ENCODE measurements at places on chromosomes 4 and X. TPM values are rescaled to one million over a fixed set of nuclear protein-coding genes. Genes with fewer than 3 reads are reported as not detected.
A peak's percentile ranks its signal among the peaks of the same experiment; 100 is the strongest.

DNA sequence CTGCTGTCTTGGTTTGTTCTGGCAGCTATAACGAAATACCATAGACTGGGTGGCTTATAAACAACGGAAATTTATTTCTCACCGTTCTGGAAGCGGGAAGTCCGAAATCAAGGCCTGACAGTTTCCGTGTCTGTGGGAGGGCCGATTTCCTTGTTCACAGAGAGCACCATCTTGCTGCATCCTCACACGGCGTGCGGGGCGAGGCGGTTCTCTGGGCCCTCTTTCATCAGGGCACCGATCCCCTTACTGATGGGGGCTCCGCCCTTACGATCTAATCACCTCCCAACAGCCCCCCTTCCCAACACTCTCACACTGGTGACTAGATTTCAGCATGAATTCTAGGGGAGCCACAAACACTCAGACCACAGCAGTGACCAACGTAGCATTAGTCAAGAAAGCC, 578.3 kb upstream of the FAT1 start:
- DNase-seq = no peak

DNA sequence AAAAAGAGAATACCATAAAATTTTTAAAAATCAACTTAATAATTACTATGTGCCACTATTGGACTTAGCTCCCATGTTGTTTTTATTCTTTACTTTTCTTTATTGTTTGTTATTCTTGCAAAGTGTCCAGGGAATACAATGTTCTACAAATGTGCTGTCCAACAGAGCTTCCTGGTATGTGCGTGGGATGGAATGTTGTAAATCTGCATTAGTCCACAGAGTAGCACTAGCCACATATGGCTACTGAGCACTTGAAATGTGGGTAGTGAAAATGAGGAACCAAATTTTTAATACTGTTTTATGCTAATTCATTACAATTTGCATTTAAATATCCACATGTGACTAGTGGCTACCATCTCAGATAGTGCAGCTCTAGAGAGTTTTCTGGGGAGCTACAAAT, 14.3 kb upstream of the CORIN start:
- DNase-seq = peak; percentile 58

DNA sequence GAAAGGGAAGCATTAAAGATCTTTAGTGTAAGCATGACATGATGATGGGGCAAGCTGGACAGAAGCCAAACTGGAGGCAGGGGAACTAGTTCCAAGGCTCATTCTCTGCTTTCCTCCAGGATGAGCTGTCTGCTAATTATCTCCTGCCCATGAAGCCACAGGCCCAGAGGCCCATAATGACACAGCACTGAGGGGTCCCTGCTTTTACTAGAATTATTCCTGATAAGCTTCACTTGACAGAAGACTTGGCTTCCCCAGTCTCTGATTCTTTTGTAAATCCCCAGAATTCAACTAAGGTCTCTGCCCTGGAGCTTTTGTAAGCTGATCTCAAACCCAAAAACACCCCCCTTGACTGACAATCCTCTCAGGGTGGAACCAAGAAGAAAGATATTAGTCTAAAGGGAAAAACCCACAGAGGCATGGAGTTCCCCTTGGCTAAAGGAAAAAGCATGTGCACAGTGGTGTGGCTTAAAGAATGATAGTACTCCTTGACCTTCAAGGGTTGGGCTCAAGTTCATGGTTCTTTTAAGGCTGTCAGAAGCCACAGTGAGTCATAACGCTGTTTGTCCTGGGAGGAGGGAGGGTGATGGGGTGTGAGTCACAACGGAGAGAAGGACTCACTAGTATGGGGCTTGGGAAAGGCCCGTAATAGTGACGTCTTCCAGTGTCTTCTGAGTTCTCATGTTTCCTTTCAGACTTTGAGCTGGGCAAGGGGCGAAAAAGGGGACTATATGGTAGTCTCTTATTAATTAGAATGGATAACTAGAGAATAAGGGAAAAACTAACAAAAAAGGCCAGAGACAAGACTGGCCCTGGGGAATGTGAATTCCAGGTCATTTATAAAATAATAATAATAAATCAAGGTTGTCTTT, 146.0 kb upstream of the CPEB2 start:
- DNase-seq = peak; percentile 92

DNA sequence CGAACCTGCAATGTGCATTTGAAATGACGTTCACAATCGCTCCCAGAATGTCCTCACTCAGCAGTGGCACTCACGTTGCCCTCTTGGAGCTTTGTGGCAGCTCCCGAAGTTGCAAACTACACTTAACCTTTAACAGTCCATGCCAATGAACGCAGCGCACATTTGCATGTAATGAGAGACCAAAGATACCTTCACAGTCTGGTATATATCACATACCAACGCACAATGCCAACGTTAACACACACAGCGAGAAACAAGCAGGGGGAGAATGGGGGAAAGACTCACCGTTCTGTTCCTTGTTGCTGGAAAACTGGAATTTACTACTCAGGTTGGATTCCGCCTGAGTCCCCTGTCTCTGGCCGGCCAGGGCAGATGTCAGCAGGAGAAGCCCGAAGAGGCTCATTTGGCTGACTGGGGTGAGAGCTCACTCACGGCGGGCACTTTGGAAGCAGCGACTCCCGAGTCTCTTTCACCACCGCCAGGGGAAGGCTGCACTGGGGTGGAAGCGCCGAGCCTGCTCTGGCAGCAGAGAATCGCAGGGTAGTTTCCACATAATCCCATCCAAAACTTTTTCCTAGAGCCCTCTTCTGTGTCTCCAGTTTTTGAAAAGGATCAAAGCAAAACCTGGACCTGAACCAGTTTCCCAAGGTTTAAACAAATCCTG, 966 bp downstream of the PDGFC start:
- DNase-seq = peak; percentile 54

GRCh38 chr4:18025288-18025687, 3.7 kb upstream of the LCORL start:
- DNase-seq = no peak

DNA sequence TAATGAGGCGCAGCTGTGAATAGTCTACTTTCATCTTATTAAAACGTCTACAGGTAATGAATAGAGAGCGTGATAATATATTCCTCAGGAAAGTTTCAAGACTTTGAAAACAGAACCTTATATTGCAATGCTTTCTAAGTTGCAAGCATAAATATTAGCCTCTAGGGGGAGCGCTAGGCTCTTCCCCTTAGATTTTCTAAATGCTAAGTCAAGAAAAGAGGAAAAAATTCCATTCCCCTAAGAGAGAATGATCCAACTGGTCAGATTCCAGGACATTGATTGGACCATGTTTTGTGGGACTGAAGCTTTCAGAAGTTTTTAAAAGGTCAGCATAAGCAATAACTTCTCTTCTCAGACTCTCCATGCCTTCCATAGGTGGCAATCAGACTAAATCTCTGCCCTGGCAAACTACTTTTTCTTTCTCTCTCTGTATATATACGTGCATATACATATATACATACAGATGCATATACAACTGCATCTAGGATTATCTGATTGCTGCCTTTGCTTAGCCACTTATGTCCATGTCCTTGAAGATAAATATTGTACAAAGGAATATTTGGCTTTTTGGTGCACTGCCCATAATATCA, 492.9 kb downstream of the INPP4B start:
- peak; percentile 75 for DNase-seq

- no peak for DNase-seq
These were observed 71.0 kb downstream of the SLC10A6 start for GRCh38 chr4:86778175-86778574.

DNA sequence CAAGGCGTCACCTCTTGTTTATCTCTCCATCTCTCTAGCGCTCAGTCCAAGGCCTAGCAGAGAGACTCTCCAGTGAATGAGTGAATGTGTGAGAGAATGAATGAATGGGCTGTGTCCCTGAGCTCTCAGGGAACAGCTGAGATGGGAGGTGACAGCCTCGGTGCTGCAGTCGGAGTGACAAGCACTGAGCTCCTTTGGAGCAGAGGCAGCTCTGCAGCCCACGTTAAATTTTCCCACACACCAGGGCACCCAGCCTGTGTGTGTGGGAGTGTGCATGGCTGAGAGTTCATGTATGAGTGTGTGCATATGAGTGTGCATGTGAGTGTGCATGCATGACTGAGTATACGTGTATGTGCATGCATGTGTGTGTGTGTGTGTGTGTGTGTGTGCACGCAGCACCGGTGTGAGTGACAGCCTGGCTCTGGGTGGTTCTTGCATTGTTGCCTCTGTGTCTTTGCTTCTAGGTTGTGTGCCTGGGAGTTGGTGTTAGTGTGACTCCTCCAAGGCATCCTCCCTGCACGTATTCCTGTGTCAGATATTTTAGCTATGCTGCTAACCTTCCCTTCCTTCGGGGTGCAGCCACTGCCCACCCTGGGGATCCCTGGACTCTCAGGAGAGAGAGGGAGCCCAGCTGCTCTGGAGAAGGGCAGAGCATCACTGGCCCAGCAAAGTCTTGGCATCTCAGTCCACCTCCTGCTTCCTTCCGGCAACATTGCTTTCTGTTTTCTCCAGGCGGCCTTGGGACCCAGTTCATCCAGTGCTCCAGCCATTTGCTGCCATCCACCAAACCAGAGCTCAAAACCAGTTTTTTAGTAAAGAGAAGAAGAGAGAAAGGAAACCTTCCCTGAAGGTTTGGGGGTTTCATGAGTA, 98.6 kb downstream of the PPP2R2C start:
- no peak for DNase-seq

- DNase-seq = no peak
These were observed 12.1 kb upstream of the PRKG2 start for GRCh38 chr4:81227138-81227537.

DNA sequence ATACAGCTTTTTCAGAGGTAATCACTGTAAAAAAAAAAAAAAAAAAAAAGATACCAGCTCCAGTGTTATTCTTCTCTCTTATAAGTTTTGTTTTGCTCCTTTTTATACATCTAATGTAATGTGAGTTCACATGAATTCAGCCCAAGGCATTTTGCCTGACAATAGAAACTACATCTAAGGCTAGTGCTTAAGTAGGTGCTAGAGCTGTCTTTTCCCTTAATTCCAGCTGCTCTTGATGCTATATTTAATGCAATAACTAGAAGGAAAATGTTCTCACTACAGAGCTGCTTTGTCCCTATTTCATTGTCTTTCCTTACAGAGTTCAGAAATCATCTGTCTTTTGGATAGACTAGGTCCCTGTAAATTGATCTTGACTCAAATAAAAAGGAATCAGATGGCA, 150.1 kb downstream of the NAA11 start:
- no peak for DNase-seq

- DNase-seq = no peak
These were observed 613.5 kb downstream of the PCDH18 start for GRCh38 chr4:136918772-136919171.

- DNase-seq = no peak
These were observed 188.4 kb upstream of the FAM9B start for GRCh38 chrX:9222299-9222698.

DNA sequence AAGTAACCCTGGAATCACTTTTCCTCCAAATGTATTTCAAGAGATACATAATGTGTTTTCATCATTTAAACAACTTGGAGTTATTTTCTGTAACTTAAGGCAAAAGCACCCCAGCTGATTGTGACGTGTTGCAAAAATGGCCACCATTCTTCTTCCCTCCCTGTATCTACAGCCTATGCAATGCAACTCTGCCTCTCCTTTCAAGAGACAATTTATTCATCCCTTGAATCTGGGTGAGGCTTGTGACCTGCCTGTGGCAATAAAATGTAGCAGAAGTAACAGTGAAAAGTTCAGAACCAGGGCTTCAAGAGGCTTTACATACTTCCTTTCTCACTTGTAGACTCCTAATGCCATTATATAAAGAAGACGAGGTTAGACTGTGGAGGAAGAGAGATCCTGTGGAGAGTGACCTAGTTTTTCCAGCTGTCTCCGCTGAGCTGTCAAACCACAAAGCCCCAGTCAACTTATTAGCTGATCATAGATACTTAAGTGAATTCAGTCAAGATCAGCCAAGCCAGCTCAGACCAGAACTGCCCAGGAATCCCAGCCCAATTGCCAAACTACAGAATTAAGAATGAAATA, 81.0 kb upstream of the KLF3 start:
- DNase-seq = no peak

- DNase-seq = no peak
These were observed 255.6 kb upstream of the JADE1 start for GRCh38 chr4:128553686-128554515.

AFM gene
- total RNA-seq = not detected

FAAH2 gene
- not detected for total RNA-seq

CLNK gene
- not detected for total RNA-seq

ALB gene
- total RNA-seq = not detected

UGT2B17 gene
- not detected for total RNA-seq
